ENCODE measurements at places on chromosomes 4 and X.

- no peak for DNase-seq
Measured at GRCh38 chr4:114277690-114278089, 298.2 kb upstream of the ARSJ start.

DNA sequence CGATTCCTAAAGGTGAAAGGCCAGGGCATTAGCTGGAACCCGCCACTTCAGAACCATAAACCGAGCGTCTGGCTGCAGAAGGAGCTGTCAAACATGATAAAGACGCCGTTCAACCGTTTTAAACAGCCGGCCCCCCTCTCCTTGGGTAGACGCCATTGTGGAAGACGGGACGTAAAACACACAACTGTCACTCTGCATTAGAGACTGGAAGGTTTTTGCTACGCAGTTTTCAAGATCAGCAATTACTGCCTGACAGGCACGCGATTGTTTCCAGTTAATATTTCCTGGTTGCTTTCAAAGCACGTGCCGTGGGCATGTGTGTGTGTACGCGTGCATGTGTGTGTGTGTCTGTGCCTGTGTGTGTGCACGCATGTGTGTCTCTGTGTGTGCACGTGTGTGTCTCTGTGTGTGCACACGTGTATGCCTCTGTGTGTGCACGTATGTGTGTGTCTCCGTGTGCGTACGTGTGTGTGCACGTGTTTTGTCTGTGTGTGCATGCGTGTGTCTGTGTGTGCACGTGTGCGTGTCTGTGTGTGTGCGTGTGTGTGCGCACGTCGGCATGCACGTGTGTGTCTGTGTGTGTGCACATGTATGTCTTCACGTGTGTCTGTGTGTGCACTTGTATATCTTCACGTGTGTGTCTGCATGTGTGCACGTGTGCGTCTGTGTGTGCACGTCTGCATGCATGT is 48.8 kb downstream of the SHOX start:
- DNase-seq = no peak

GRCh38 chr4:116099596-116099995 is 985.8 kb downstream of the TRAM1L1 start:
- no peak for DNase-seq

GRCh38 chrX:130125091-130125874 is 15.0 kb upstream of the ELF4 start:
- DNase-seq = no peak

DNA sequence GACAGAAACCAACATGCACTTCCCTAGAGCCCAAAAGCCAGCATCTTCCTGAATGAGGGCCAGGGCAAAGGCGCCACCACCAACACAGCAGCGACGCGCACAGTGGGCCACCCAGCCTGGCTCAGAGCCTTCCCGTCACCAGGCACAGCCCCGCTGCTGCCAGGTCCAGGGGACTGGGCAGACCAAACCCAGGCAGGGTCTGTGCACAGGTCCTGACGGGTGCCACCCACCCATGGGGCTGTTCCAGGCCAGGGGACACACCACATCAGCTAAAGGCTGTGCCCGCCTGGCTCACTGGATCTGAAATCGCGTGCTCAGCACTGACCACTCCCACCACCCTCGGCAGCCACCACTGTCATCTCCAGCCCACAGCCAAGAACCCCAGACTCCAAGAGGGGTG is 13.8 kb downstream of the FAM53A start:
- DNase-seq = no peak

- DNase-seq = no peak
Measured at GRCh38 chrX:151912221-151912620, 468 bp upstream of the MAGEA4 start.

DNA sequence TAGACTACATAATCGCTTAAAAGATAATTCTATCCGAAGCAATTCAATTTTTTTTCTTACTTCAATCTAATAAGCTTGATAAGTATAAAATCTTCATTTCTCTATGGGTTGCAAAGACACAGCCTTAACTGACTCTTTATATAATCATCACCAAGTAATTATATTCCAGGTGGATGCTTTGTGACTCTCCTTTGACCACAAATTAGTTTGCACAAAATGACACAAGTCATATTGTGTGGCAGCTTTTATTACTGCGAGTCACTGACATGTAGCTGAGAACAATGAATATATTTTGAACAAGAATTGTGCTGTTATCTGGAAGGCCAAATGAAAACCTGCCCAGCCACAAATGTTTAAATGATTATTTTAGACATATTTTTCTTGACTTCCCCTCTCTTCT is 1727.8 kb downstream of the ARAP2 start:
- no peak for DNase-seq

- no peak for DNase-seq
Measured at GRCh38 chrX:85113746-85114145, 110.1 kb downstream of the APOOL start.

DNA sequence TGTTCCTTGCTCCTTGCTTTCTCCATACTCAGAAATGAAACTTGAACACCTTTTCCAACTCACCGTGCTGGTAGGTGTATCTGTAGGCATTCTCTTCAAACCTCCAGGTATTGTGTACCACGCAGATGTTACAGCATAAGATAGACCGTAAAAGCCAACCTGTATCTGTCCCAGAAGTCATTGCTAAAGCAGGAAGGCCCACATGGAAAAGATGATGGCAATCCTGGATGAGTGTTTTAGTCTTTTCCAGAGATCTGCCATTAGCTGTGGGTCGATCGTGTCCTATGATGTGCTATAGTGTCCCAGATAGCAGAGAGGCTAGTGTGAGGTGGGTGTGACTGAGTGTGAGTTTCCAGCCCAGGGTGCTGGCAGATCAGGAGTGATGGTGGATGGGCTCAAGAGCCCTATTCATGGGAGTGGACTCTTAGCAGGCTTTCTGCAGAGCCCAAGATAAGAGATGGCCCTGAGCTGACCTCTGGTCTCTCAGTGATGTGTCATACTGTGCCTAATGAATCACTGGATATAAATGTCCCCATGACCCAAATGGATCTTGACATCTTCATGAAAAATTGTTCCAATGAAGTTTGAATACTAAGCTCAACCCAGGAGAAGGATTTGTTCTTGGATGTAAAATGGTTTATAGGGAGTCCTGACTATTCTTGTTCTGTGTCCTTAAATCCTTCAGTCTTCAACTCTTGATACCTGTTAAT is 69.1 kb upstream of the WDR1 start:
- DNase-seq = no peak
